WTC11 (cell line): ENCODE measurements at places on chromosomes 5 and 9.

DNA sequence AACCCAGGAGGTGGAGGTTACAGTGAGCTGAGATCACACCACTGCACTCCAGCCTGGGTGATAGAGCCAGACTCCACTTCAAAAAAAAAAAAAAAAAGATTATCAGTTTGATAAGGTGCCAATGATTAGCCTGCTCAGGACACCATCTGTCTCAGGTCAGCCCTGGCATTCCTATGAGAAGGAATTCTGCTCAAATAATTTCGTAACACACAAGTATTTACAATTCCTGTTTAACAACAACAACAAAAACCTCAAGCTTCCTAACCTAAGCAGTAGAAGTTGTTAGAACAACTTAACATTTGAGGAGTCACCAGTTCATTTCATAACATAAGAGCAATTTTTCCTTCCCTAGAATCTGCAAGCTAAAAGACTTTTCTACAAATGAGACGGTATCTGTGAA lies 85.0 kb downstream of the LHFPL2 start:
- DNase-seq, result no peak

- no peak for DNase-seq
These were observed 75.3 kb downstream of the FBXW11 start for GRCh38 chr5:171931163-171931562.

- no peak for DNase-seq
These were observed 243.9 kb upstream of the SLC30A5 start for GRCh38 chr5:68849906-68850305.

DNA sequence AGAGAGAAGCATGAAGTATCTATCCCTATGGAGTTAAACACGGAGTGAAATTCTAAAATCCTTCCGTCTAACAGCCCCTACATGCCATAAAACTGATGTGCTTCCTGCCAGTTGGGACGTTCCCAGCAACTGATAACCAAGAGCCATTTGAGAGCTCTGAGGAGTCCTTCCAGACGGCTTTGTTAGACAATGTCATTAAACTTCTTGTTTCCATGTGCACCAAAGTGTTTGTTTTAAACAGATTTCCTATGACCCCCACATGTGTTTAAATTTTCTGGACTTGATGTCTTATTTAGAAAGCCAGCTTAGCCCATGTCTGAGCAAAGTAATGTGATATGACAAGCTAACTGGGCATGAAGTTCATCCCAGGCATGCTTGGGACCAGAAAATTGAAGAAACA lies 57.2 kb upstream of the LPAR1 start:
- DNase-seq, result no peak

- no peak for DNase-seq
These were observed 202.4 kb upstream of the PRDM9 start for GRCh38 chr5:23305055-23305454.

- no peak for DNase-seq
These were observed 1151.8 kb downstream of the CDH12 start for GRCh38 chr5:21701317-21701716.

- DNase-seq, result peak; percentile 55
These were observed at the start of gene TRIM7 for GRCh38 chr5:181204826-181205760. TSS of gene TRIM7 (minus strand) at chr5:181205196. CDS start at chr5:181205110, 86 bp downstream.

GRCh38 chr9:94147776-94148175 lies 63.5 kb downstream of the PTPDC1 start:
- no peak for DNase-seq
